ENCODE measurements at places on chromosomes 2 and 18.

GRCh38 chr2:157877761-157878400 lies 1.8 kb upstream of the ACVR1 start:
- no peak for DNase-seq

DNA sequence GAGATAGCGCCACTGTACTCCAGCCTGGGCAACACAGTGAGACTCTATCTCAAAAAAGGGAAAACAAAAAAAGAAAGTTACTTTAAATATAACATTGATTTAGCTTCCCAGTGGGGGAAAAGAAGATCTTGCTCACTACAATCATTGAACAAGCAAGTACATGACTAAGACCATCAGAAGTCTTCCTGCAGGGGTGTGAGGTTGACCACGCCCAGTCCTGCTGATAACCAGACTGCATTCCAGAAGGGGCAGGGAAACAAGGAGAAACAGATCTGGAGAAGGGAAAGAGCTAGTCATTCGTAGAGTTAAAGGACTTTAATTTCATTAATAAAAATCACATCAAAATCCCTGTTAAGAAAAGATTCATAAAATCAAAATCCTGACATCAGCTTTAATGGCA lies 77.5 kb downstream of the EPHA4 start:
- DNase-seq: no peak

GRCh38 chr2:126750506-126750905 lies 94.5 kb downstream of the GYPC start:
- DNase-seq: no peak

- DNase-seq: no peak
Measured at GRCh38 chr2:149611100-149611820, 23.7 kb upstream of the MMADHC start.

GRCh38 chr2:197209742-197210408 lies 100.7 kb downstream of the ANKRD44 start:
- peak; percentile 63 for DNase-seq

DNA sequence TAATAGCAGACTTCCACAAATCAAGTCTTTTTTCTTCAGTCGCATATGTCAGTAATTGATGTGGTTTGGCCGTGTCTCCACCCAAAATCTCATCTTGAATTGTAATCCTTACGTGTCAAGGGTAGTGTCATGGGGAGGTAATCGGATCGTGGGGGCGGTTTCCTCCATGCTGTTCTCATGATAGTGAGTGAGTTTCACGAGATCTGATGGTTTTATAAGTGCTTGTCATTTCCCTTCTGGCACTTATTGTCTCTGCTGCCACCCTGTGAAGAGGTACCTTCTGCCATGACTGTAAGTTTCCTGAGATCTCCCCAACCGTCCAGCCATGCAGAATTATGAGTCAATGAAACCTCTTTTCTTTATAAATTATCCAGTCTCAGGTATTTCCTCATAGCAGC lies 478.8 kb downstream of the PTPRM start:
- no peak for DNase-seq

GRCh38 chr2:167708998-167709397 lies 538.4 kb downstream of the STK39 start:
- no peak for DNase-seq

- DNase-seq: peak; percentile 13
Measured at GRCh38 chr2:235740821-235741220, 247.0 kb downstream of the AGAP1 start.

DNA sequence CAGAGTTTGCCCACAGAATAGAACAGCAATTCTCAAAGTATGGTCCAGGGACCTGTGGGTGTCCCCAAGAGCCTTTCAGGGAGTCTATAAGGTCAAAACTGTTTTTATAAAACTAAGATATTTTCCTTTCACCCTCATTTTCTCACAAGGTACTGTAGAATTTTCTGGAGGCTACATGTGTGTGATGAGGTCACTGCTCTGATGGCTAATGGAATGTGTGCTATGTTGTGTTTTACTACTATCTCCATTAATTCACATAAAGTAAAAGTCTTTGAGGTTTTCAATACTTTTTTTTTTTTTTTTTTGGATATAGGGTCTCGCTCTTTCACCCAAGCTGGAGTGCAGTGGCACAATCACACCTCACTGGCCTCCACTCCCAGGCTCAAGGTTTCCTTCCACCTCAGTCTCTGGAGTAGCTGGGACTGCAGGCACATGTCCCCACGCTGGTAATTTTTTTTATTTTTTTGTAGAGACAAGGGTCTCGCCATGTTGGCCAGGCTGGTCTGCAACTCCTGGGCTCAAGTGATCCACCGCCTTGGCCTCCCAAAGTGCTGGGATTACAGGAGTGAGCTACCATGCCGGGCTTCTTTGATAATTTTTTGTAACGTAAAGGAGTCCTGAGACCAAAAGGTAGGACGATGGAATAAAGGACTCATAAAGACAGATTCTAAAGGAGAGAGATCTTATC lies 1.8 kb downstream of the TRABD2A start:
- DNase-seq: no peak

GRCh38 chr2:96856776-96857666 lies 795 bp downstream of the ANKRD39 start:
- DNase-seq: peak; percentile 37

DNA sequence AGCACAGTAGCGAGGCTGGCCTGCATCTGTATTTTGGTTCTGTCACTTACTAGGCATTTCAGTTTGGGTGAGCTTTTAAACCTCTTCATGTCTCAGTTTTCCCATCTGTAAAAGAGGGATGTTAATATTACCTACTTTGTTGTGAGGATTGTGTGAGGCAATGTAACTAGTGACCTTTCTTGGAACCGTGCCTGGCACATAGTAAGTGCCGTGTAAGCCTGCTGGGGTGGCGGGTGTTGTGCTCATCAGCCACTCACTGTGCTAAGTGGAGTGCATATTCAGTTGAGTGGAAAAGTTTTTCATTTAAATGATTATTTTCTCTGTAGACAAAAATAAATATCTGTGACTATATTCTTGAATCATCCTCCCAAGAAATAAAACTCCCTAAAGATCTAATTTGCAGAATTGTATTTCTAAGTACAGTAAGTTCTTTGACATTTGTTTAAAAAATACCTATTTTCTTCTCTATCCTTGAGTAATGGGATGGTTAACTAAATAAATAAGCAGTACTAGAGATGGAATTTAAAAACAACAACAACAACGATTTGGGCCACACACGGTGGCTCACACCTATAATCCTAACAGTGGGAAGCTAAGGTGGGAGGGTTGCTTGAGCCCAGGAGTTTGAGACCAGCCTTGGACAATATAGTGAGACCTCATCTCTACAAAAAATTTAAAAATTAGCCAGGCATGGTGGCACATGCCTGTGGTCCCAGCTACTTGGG lies 56.7 kb downstream of the MALT1 start:
- DNase-seq: peak; percentile 37

DNA sequence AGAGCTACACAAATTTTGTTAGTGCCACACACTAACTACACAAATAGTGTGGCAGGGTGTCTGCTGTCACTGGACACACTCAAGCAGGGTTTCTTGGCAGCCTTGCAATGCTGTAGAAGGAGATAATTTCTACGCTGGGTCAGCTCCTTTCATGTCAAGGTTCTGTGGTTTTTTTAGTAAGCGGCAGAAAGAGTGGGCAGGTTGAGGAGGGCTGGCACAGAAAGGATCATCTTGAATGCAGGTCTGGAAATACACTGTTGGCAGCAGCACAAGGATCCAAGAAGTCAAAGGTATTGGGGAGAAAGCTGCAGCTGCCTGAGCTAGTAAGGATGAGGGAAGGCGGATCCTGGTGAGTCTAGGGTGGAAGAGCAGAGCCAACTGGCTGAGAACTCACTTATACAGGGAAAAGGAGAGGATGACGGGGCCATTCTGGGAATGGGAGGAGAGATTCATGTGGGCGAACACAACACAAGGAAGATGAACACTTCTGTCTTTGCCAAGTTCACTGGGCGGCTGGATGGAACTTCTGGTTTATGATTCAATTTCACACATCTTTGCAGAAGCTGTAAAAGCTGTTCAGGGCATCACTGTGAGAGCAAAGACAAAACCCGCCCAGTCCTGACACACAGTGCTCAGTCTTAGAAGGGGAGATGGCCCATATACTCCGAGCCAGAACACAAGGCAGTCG lies 16.9 kb upstream of the CYRIA start:
- DNase-seq: no peak

GRCh38 chr18:55199291-55199963 lies 240.2 kb upstream of the CCDC68 start:
- DNase-seq: no peak

- DNase-seq: no peak
Measured at GRCh38 chr18:4060427-4061281, 394.5 kb downstream of the DLGAP1 start.

DNA sequence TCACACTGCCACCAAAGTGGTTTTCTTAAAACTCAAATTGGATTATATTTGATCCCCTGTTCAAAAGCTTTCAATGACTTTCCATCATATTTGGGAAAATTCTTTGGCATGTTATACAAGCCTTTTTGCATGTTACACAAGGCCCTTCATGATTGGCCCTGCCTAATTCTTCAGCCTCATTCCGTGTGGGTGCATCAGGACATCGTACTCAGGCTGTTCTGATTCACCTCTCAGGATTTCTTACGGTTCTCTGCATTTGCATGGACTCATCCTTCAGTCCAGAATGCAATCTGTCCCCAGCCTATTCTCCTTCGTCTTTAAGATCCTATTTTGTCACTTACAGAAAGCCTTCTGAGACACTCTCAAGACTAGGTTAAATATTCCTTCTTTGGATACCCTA lies 107.8 kb downstream of the LYPD1 start:
- no peak for DNase-seq
